ENCODE measurements at places on chromosomes 7 and 10.

- no peak for DNase-seq
These were observed 23.6 kb upstream of the PLEKHA1 start for GRCh38 chr10:122350893-122351292.

DNA sequence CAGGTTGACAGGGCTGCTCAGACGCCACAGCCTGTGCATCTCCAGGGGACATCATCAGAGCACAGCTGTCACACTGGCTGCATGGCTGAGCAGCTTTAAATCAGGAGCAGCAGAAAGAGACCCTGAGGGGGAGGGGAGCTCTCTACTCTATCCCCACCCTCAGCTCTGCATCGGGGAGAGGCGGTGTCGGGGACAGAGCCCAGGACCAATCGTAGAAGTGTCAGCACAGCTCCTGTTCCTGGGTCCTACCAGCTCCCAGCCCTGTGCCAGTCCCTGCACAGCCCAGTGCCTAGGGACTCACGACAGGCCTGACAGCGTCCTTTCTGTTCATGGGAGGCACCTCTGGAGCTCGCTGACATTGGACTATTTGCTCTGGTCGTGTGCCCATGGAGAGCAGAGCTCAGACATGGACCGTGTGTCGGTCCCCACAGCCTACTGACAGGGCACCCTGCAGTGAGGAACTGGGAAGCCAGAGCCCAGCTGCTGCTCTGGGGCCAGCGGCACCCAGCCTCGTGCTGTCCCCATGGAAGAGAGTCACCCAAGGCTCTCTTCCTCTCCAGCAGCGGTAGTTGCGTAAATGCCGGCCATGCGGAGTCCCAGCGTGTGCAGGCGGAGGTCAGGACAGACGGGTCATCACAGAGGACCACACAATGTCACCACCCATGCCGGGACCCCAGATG is 20.4 kb upstream of the ANTXRL start:
- no peak for DNase-seq

DNA sequence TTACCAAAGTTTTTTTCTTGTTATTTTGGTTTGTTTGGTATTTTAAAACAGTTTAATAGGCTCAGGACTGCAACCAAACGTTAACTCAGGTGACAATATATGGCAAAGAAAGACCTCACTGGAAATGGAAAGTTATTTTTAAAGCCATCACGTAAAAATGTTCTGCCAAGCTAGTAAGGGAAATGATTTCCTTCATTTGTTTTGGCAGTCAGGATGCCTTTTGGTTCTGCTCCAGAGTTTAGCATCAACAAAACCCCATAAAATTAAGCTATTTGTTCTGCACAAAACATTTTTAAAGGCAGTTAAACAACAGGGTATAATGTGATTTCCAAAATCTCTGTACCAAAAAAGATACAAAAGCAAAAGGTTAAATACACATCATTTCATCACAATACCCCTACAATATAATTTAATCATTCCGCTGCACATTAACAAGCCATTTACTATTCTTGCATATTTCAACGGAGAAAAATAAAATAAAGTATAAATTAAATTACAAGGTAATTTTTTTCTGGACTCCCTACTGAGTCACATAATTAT is 172.4 kb downstream of the SEMA3E start:
- no peak for DNase-seq

- no peak for DNase-seq
These were observed 12.9 kb downstream of the MTPN start for GRCh38 chr7:135964274-135964673.

GRCh38 chr7:85750454-85750949 is 563.6 kb upstream of the SEMA3D start:
- DNase-seq: peak; percentile 43

- no peak for DNase-seq
These were observed 10.5 kb downstream of the UBTD1 start for GRCh38 chr10:97509120-97509680.

DNA sequence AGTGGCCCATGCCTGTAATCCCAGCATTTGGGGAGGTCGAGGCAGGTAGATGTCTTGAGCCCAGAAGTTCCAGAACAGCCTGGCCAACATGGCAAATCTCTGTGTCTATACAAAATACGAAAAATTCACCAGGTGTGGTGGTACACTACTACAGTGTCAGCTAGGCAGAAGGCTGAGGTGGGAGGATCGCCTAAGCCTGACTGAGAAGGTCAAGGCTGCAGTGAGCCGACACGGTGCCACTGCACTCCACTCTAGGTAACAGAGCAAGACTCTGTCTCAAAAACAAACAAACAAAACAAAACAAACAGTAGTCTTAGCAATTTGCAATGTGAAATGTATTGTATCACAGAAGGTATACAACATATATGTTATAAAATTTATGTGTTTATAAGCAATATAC is 348.0 kb downstream of the SEMA3D start:
- no peak for DNase-seq

GRCh38 chr10:35821339-35821911 is 179.3 kb upstream of the FZD8 start:
- DNase-seq: no peak

DNA sequence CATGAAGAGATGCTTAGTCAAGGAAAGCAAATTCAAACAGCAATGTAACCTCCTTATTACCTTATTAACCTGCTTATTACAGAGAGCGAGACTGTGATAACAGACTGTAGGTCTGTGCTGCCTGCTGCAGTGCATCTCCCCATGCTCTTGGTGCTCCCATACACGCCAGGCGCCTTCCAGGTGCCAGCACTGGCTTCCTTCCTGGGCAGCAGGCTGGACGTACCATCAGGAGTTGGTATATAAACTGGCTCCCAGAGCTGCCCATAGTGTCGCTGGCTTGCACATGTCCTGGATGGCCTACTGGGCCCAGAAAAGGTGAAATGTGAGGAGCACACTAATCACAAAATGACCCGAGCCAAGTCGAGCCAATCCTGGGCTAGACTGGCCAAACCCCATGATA is 13.5 kb downstream of the ATP6V0E2 start:
- no peak for DNase-seq

- DNase-seq: peak; percentile 56
These were observed 85.8 kb downstream of the CALD1 start for GRCh38 chr7:134865001-134865845.

- DNase-seq: no peak
These were observed 104.3 kb downstream of the UBE2H start for GRCh38 chr7:129848436-129848835.

- no peak for DNase-seq
These were observed 237.3 kb upstream of the PITRM1 start for GRCh38 chr10:3409928-3410327.

DNA sequence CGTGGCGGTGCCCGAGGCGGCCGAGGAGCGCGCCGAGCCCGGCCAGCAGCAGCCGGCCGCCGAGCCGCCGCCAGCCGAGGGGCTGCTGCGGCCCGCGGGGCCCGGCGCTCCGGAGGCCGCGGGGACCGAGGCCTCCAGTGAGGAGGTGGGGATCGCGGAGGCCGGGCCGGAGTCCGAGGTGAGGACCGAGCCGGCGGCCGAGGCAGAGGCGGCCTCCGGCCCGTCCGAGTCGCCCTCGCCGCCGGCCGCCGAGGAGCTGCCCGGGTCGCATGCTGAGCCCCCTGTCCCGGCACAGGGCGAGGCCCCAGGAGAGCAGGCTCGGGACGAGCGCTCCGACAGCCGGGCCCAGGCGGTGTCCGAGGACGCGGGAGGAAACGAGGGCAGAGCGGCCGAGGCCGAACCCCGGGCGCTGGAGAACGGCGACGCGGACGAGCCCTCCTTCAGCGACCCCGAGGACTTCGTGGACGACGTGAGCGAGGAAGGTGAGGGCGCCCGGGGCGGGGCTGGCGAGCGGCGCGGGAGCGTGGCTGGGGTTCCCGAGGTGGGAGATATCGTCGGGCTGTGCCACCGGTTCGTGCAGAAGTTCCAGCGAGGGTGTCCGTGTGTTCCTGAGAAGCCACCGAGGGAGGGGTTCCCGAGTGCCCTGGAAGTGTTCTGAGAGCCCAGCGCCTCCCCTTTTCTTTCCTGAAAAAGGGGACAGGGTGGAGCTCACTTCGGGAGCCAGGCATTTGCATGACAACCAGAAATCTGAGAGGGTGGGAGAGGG is 495 bp downstream of the EIF3B start:
- DNase-seq: no peak

- DNase-seq: no peak
These were observed 42.2 kb upstream of the PDGFA start for GRCh38 chr7:561631-562373.

- no peak for DNase-seq
These were observed 160.5 kb downstream of the BAMBI start for GRCh38 chr10:28837613-28838390.

GRCh38 chr7:22860784-22861482 is 38.3 kb upstream of the TOMM7 start:
- no peak for DNase-seq

DNA sequence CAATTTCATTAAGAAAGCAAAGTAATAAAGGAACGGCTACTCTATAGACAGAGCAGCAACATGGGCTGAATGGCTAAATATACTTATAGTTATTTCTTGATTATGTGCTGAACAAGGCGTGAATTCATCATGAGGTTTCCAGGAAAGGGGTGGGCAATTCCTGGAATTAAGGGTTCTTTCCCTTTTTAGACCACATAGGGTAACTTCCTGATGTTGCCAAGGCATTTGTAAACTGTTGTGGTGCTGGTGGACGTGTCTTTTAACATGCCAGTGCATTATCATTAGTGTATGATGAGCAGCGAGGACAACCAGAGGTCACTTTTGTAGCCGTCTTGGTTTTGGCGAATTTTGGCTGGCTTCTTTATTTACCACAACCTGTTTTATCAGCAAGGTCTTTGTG is 28.5 kb upstream of the ZMYND11 start:
- no peak for DNase-seq

GRCh38 chr10:71835671-71836595 is 15.1 kb downstream of the PSAP start:
- DNase-seq: no peak

DNA sequence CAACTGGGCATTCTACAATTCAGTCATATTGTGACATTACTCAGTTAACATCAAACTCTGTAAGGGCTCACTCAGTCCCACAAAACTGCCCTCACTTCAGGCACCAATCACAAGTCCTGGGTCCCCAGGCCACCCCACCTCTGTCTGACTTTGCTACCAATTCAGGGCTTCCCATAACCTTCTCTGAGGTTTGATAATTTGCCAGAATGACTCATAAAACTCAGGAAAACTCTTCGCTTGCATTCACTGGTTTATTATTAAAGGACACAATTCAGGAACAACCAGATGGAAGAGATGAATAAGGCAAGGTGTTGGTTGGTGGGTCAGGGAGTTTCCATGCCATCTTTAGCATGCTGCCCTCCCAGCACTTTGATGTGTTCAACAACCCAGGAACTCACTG is 41.3 kb downstream of the AVL9 start:
- DNase-seq: no peak

DNA sequence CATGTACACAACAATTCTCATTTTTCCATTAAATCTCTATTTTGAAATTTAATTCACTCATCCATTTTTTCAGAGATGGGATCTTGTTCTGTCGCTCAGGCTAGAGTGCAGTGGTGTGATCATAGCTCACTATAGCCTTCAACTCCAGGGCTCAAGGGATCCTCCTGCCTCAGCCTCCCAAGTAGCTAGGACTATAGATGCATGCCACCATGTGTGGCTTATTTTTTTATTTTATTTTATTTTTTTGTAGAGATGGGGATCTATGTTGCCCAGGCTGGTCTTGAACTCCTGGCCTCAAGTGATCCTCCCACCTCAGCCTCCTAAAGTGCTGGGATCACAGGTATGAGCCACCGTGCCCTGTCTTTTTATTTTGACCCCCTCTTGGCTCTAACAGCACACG is 203.8 kb upstream of the KLF14 start:
- no peak for DNase-seq

DNA sequence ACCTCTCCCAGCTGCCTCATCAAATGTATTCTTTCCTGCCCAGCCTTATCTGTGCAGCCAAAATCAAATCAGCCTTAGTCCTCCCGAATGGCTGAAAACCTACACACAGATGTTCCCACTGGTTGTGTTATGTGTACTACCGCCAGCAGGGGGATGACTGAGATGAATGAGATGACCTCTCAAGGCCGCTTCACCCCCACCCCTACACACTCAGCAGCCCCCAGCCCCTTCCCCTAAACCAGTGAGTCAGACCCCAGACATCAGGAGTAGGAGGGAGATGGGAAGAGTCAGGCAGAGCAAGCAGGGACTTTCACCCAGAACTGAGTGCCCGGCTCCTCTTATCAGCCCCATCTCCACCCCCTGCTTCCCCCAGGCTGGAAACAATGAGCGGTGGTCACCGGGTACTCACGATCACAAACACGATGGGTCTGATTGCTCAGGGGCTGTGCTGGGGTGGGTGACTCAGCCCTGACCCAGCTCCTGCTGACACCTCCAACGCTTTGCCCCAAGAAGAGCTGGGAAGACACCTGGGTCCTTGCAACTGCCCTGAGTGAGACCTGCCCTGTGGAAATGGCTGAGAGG is 6.5 kb upstream of the C10orf105 start:
- DNase-seq: peak; percentile 27

DNA sequence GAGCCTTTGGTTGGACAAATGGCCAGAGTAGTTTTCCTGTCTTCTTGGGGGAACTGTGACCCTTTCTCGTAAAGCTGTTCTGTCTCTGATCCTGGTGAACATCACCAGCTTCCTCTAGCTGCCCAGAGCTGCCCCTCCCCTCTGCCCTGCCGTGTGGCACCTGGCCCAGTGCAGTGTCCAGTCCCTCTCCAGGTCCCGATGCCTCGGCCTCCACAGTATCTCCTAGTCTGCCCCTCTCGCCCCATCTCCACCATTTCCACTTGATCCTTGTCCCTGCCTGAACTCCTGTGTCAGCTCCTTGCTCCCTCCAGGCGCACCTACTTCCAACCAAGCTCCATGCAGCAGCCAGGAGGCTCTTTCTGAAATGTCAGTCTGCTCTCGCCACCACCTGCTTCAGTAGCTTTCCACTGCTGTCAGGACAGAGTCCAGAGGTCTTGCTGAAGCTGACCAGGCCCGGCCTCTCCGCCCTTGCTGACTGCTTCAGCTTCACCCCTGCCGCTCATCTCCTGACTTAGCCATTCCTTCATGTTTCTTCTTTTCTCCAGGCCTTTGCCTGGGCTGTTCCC is 133.6 kb downstream of the GRK5 start:
- DNase-seq: no peak

- DNase-seq: no peak
These were observed 61.6 kb upstream of the BTRC start for GRCh38 chr10:101292194-101293006.

GRCh38 chr10:49288341-49289065 is 10.5 kb upstream of the C10orf71 start:
- DNase-seq: no peak

GRCh38 chr7:94486216-94486615 is 23.4 kb upstream of the CASD1 start:
- no peak for DNase-seq

DNA sequence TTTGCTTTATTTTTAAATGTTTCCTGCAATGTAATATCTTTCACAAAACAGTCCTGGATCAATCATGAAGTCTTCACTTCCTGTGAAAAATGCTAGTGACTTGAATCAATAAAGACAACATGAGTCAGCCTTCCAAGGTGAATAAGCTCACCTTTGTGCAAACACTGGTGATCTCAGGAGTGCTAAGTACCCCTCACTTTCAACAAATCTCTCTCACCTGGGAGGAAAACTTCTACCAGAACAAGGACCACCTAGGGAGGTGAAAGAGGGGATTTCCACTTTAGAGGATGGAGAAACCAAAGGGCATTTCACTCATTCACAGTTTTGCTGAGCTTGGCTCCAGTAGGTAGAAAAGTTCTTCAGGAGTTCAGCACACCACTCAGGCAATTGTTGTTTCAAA is 64.8 kb downstream of the CALD1 start:
- DNase-seq: no peak
